ENCODE measurements at places on chromosomes 5 and 9.

GRCh38 chr5:120533581-120533980 is 69.5 kb downstream of the PRR16 start:
- DNase-seq: no peak

GRCh38 chr5:37182667-37183066 is 66.5 kb downstream of the CPLANE1 start:
- DNase-seq: no peak

DNA sequence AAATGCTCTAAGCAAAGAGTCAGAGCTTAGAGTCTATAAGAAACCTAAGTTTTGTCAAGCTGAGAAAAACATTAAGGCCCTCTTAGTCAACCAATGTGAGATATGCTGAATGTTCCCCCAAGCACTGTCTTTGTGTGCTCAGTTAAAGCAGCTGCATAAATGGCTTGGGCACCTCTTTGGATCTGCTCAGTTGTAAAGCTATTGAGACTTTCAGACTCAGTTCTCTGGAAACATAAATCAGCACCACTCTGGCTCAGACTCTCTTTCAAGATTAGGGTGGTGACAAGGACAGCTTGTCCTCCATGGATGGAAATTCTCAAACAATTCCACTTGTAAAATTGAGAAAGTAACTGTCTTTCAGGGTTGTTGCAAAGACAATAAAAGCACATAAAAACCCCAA is 807.9 kb downstream of the PRELID2 start:
- no peak for DNase-seq

GRCh38 chr5:127236254-127236653 is 54.3 kb upstream of the MEGF10 start:
- DNase-seq: no peak

DNA sequence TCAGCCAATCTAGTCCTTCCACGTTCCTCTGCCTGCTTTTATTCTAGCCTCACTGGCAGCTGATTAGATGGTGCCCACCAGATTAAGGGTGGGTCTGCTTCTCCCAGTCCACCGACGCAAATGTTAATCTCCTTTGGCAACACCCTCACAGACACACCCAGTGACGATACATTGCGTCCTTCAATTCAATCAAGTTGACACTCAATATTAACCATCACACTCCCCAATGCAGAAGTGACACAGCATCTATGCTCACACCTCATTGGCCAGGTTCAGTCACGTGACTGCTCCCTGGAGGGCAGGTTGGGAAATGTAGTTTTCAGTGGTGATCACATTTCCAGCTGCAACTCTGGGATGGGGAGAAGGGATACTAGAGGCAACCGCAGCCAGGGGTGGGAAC is 13.0 kb downstream of the SUSD3 start:
- no peak for DNase-seq

DNA sequence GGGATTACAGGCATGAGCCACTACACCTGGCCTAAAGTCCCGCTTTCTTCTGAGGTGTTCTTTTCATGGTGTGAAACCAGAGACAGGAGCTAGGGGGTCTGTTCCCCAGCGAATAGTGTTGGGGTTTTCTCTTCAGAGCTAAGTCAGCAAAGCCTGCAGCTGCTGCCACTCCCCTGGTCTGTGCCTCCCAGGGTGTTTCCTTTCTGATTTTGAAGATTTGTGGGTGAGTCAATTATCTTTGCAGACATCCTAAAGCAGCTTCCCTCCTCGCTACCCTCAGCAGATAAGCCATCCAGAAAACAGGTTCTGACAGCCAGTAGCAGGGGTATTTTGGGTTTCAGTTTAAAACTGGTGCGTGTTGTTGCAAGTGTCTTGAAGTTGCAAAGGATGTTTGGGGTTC is 72.0 kb upstream of the IQGAP2 start:
- DNase-seq: peak; percentile 36

DNA sequence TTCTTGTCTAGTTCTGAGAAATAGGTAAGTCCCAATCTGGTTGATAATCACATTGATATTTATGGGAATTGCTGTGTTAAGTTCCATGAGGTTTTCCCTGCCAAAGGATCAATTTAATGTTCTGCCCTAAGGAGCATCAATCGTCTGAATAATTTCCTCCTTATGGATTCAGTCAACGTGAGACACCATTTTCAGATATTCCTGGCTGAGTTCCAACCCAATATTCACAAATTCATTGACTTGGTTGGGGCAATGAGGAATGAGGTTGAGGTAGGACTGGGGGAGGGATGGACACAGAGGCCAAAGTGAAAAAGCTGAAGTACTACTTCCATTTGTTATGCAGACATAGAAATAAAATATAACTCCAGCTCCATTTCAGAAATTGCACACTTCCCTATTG is 99.1 kb downstream of the ZNF622 start:
- no peak for DNase-seq

- no peak for DNase-seq
Observed at GRCh38 chr9:135554718-135555117, 6.8 kb upstream of the PAEP start.

DNA sequence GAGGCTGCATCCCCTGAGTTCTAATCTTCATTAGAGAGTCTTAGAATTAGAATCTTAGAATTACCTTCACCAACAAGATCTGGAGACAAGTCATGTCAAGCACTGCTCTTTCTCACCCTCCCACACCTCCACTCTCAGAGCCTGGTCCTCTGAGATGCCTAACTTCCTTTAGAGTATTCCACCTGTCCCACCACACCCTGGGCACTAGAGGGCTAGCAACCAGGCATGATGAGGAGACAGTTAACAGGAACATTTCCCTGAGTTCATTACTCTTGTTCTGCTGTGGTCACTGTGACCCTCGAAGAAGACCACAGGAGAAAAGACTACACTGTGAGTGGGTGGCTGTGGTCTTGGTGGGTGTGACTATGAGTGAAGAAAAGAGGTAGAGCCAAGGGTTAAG is 25.2 kb upstream of the MAP1B start:
- no peak for DNase-seq

DNA sequence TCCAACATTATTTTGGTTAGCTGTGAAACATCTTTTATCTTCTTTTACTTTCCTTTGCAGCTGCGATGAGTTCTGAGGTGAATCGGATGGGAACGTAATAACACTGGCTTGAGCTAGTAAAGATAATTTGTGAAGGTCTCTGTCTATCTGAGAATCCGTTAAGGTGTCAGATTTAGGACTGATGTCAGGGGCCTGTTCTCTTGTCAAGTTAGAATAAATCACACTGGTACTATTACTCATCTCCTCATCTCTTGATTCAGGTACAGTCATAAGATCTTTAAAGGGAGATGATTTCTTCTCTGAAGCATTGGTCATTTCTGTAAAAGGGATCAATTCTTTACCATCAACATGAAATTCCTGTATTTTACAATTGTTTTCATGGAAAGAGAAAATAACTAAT is 26.2 kb downstream of the SETX start:
- no peak for DNase-seq

- DNase-seq: no peak
Observed at GRCh38 chr9:36575411-36575882, 2.8 kb downstream of the MELK start.

- DNase-seq: no peak
Observed at GRCh38 chr9:20945269-20945668, 86.2 kb downstream of the HACD4 start.

DNA sequence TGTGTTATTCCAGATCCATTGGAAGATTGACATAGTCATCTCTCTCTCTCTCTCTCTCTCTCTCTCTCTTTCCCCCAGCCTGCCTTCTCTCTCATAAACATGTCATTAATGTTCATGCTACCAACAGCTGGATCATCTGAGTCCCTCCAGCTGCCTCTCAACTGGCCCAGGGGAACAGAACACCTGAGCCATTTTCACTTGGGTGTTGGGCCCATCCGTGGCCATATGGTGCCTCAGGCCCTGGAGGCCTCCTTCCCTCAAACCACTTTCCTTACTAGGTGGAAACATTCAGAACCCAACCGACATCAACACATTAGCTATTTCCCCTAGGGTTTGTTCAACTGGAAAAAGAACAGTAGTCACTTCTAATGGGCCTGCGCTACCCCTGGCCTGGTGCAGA is 196.2 kb downstream of the FRMD3 start:
- no peak for DNase-seq

DNA sequence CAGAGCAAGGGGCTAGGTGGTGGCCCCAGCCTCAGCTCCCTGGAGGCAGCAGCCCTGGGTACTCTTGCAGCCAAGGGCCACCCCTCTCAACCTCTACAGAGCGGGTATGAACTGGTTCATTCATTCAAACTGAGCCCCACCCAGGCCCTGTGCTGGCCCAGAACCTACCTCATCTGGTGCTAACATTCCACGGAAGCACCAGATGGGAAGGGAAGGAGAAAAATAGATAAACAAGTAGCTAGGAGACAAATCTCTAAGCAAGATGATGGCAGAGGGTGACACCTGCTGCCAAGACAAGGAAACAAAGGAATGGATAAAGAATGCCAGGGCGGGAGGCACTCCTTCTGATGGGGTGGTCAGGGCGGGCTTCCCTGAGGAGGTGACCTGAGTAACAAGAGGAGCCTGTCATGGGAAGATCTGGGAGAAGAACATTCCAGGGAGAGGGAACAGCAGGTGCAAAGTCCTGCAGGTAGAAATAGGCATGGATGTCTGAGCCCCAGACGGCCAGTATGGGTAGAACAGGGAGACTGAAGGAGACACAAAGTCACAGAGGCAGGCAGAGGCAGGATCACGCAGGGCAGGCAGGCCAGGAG is 6.1 kb downstream of the ST6GALNAC4 start:
- DNase-seq: no peak

DNA sequence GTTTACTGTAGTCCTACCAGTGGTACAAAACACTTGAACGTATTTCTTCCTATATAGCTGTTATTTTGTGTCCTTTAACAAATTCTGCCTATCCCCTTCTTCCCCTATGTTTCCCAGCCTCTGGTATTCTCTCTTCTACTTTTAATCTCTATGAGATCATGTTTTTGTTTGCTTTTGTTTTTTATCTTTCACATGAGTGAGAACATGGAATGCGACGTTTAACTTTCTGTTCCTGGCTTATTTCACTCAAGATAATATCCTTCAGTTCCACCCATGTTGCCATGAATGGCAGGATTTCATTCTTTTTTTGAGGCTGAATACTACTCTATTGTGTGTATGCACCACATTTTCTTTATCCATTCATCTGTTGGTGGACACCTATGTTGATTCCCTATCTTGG is 634.4 kb upstream of the WWC1 start:
- DNase-seq: no peak

DNA sequence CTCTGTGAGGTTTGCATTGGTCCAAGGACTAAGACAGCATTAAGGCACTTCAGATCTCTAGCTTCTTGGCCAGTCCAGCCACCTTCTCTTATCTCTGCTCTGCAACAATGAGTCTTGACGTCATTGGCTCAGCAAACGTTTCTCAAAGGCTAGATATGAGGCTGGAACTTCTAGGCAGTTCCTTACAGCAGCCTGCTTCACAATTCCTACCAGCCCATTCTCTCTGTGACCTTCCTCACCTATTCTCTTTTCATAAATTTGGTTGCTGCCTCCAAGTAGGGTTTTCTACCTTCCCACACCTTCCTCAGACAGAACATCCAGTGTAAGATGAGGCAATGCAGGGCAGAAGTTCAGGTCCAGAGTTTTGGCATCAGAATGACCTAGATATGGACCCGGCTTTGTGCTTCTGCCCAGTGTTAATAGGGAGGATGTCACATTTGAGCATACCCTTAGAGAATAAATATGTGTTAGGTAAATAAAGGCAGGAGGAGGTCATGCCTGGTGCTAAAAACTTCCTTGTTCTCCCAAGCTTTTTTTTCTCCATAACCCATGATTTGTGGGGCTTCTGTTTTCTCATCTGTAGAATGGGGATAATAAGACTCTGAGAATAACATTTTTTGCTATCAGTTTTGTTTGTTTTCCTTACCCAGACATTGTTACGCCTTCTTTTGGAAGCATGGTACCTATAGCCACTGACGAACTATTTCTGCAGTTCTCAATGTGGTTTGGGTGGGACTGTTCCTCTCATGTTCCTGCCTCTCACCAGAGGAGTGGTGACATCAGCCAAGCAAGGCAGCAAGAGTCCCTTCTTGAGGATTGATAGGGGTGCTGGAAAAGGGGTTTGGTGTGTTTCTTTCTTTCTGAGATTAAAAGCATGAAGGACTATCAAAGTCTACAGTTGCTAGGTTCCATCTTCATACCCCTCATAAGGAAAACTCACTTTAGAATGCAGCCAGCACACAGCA is 220.6 kb upstream of the TRIM32 start:
- DNase-seq: no peak

DNA sequence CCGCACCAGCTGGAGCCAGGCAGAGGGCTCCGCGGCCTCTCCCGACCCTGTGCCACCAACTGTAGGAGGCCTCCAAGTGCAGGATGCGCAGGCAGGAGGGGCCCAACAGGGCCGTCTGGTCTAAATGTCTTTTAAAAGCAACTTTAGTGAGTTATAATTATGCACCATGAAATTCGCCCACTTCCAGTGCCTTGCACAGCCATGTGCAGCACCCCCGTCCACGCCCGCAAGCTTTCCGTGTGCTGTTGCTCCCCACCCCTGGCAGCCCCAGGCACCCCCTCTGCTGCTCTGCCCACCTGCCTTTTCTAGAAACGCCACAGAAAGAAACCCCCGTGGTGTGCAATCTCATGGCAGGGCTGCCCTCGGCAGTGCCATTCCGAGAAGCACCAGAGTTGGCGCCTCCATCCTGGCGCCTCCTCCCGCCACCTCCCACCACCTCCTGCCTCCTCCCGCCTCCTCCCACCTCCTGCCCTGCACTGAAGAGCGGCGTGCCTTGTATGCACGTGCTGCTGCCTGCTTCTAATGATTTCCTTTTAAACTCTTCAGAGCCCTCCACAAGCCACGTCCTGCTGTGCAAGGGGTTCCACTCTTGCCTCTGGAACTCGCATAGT is 7.5 kb upstream of the SLC6A18 start:
- DNase-seq: no peak

DNA sequence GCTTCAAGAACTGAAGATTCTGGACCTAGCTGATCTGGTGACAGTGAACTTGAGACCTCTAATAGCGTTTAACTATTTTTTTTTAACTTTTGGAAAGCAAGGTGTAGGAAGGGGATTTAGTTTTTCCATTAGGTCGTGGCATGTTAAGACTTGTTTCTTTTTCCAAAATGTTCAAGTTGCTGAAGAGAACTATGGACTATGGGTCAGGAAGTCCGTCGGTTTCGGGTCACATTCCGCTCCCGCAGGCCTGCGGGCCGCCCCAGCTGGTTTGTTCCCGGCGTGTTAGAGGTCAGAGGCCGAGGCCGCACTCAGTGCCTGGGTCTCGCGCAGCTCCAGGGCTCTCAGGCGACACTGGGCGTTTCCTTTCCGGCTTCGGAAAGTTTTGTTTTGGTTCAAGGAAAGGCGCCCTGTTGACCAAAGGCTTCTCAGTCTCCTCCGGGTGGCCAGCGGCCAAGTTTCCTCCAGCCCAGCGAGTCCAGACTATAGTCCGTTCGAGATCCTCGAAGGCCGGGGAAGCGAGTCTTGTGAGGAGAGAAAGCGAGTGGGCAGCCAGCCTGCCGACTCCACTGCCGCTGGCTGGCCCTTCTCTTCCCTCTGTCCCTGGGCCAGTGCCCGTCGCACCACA is 586 bp upstream of the FCHO2 start:
- no peak for DNase-seq

DNA sequence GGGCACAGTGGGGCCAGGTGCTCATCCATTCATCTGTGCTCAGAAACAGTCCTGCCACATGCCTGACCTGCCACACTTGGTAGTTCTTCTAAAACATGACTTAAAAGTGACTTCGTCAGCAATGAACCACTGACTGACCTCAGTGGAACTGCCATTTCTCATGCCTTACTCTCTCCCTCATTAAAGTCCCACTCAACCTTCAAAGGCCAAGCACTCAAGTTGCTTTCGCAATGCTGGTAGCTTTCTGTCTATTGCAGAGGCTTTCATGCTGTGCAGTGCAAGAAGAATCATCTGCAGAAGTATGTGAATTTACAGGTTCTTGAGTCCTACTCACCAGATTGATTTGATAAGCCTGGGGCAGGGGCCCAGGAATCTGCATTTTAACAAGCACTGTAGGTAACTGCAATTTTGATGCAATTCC is 23.9 kb downstream of the B4GALT1 start:
- DNase-seq: no peak
